Stomach (tissue), 19 donors: ENCODE measurements at places on chromosomes 12 and 14.

GRCh38 chr12:58285551-58285950, 344.2 kb downstream of the ATP23 start:
- DNase-seq, result no peak

DNA sequence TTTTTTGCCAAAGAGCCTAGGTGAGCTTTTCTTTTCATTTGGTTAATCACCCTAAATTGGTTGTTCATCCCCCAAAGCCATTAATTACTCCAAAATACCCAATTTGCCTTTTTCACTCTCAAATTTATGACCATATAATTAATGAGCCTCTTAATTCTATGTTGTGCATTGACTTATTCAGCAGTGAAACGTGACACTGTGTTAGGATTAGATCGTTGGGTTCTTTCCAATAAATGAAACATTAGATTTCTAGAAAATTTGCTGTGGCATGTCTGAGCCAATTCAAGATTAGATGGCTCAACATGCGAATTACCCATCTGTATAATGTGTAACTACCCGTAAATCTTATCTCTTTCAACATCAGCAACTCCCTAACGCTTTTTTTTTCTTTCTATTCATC, 273.4 kb downstream of the BMP4 start:
- no peak for DNase-seq

GRCh38 chr12:68420225-68421010, 88.3 kb upstream of the MDM1 start:
- DNase-seq, result peak; percentile 53

- DNase-seq, result no peak
Observed at GRCh38 chr12:98456041-98456440, 59.3 kb upstream of the TMPO start.

GRCh38 chr14:35883677-35884293, 57.6 kb downstream of the BRMS1L start:
- DNase-seq, result peak; percentile 54

DNA sequence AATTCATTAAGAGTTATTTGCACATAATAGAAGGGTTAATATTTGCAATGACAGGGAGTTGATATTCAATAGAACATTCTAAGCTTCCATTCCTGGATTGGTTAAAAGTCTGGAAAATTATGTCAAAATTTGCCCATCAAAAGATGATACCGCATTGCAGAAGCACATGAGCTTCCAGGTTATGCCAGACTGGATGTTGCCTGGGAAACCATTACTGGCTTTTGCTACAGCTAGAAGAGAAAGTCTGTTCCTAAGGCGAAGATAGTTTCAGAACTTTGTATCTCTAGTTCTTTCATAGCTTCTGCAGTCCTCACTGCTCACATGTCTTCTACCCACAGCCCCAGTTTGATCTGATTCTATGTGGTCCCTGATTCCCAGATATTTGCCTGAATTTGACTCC, 122.4 kb upstream of the AMIGO2 start:
- no peak for DNase-seq

GRCh38 chr14:21997300-21997699, 323.7 kb upstream of the OR4E1 start:
- DNase-seq, result peak; percentile 53

GRCh38 chr12:77795699-77796098, 35.0 kb upstream of the NAV3 start:
- DNase-seq, result no peak

DNA sequence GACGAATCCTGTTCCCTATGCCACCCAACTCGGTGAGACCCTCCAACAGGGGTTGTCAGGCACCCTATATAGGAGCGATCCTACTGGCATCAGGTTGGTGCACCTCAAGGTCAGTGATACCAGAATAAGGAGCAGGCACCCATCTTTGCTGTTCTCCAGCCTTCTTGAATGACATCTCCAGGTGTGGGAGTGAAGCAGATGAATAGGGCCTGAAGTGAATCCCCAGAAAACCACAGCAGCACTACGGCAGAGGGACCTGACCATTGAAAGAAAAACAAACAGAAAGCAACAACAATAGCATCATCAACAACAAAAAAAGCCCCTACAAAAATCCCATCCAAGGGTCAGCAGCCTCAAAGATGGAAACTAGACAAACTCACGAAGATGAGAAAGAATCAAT, 445.2 kb upstream of the ATP2B1 start:
- no peak for DNase-seq

DNA sequence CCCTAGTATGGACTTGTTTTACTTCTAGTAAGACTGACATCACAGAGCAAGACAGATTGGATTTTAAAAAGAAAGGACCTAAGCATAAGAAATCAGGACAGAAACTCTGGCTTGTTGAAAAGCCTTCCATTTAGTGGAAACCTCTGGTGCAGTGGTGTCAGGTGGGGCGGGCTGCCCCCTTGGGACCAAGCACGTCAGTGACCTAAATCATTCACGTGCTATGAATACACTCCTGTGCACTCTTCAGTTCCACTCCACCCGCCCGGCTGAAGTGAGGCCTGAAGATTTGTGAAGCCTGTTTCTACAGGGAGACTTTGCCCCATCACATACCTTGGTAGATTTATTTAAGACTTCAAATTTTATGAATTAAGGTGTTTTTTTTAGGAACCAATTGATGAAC, 58.2 kb upstream of the STRN3 start:
- no peak for DNase-seq

DNA sequence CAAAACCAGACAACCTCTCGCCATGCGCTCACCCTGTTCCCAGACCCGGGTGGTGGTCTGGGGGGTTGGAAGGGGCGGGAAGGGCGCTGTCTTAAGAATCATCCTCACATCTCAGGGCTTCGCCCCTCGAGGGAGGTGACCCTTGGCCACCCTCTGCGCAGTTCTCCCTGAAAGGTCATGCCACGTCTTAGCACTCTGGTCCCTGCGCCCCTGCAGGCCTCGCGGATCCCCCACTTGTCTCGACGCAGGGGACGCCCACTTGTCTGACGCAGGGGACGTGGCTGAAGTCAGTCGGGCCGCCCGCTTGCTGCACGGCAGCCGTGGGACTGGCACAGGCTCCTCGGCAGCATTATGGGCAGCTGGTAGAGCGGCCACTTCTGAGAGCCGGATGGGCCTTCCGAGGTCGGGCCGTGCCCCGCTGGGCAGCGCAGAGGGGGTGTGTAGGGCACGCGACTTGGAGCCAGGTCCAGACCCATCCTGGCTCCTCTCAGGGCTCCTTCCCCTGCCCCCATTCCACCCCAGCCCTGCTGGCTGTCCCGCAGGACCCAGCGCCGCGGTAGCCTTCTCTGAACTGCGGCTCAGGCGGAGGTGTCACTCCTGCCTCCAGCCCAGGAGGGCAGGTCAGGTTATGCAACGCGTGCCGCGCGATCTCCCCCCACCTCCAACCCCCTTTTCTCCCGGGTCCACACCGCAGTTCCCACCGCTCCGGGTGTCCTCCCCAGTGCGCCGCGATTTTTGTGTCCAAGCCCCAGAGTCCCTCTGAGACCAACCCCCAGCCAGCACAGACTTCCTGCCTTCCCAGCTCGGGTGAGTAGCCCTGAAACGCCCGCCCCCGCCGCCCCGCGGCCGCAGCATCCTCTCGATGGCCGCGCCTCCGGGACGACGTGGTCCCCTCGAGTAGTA, 40.9 kb upstream of the CAPRIN2 start:
- DNase-seq, result peak; percentile 37

- no peak for DNase-seq
Observed at GRCh38 chr12:51813931-51814310, 34.6 kb downstream of the FIGNL2 start.

DNA sequence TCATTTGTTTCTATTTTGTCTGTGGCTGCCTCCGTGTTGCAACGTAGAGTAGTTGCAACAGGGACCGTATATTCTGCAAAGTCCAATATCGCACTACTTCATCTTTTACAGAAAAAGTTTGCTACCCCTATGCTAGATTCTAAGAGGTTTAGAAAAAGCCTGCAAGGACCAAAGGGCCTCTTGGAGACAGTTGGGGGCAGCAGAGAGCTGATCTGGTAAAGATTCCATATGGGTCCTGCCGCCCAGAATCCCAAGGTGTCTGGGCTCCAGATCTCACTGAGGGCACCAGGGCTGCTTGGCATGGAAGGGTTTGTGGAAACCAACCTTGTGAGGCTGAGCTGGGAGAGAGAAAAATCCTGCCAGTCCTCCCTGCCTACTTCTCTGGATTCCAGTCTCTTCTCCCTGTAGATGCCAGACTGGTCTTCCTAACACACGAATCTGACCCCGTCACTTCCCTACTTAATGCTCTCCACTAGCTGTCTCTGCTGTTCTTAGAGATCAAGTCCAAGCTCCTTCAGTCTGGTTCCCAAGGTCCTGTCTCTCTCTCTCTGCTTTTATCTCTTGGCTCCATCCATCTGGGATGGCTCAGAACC, 74.6 kb downstream of the GLRX5 start:
- DNase-seq, result peak; percentile 69

GRCh38 chr12:58765076-58765475, 155.2 kb downstream of the LRIG3 start:
- no peak for DNase-seq

DNA sequence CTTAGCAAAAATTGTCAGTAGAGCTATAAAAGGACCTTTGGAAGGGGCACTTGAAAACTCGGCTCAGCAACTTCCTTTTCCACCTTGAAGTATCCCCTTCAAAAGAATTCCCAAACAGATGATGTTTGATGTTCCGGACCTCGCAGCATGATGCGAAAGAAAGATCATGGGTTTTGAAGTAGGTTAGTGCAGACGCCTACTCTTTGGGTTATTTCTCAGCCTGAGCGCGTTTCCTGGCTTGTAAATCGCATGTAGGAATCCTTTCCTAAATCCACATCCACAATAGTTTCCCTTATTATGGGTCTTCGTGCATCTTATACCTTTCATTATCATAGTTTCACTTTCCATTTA, 584 bp upstream of the NEDD1 start:
- no peak for DNase-seq

DNA sequence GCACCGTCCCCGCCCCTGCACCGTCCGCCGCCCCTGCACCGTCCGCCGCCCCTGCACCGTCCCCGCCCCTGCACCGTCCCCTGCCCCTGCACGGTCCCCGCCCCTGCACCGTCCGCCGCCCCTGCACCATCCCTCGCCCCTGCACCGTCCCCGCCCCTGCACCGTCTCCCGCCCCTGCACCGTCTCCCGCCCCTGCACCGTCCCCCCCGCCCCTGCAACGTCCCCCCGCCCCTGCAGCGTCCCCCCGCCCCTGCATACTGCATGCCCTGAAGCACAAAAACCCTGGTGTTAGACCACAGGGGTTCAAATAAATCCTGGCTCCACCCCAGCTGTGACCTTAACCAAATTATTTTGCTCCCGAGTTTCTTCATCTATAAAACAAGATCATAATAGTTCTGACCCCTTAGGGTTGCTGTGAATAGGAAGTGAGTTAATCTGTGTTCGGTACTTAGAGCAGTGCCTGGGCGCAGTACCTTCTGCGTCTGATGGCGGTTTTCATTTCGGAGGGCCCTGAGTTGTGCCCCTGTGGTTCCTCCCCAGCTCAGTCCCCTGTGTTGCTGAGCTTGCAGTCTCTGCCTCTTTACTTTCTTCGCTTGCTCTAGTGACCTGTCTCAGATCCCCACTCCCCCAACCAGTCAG, 38.1 kb downstream of the ESRRB start:
- DNase-seq, result no peak

DNA sequence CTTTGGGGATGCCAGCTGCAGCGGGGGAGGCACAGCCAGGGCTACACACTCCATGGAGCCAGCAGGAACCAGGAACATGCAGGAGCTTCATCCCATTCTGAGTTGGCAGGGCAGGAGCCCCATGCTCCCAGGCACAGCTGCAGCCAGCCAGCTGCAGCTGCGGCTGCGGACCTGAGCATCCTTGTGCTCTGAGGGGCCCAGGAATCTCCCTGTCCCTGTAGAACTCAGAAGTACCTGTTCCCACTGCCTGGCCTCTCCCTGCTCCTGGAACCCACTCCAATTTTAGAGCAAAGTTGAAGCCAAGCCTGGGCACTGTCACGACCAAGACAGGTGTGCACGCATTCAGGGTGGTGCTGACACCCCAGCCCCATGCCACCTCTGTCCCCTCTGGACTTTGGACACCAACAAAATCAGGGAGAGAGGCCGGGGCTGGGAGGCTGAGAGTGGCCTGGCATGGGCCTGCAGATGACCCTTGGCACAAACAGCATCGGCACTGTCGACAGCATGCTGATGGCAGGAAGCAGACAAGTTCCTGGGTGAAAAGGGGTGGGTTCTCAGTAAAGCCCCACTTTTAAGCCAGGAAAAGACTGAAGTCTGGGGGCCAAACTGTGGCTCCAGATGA, 257.3 kb upstream of the LRFN5 start:
- no peak for DNase-seq

DNA sequence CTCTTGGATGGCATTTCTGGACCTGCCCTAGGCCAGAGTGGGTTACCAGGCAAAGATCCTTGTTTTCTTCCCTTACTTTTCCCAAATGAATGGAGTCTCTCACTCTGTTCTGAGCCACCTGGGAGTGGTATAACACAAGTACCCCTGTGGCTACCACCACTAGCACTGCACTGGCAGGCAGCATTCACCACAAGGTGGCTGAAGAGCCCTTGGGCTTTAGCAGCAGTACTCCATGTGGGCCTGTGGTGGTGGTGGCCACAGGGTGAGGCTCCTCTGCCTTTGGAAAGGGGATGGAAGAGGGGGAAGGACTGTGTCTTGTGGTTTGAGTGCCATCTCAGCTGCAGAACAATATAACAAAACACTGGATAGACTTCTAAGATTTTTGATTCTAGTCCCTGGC, 38.1 kb upstream of the LMNTD1 start:
- no peak for DNase-seq

- no peak for DNase-seq
Observed at GRCh38 chr12:109496306-109496705, 18.9 kb downstream of the UBE3B start.

DNA sequence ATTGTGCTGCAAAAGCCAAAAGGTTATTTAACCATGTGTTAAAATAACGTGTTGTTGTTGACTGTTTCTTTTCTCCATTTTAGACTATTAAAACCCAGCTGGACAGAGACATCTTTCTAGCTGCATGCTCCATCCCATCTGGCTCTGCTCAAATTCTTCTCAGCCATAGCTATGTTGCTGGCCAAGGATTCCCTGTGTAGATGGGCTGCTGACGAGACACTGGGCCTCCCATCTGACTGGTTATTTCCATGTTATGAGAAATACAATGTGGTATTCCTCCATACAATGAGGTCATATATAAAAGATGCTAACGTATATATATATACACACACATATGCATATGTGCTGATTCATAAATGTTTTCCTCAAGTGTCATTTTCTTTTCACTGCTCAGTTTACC, 30.1 kb downstream of the MED13L start:
- DNase-seq, result peak; percentile 81

DNA sequence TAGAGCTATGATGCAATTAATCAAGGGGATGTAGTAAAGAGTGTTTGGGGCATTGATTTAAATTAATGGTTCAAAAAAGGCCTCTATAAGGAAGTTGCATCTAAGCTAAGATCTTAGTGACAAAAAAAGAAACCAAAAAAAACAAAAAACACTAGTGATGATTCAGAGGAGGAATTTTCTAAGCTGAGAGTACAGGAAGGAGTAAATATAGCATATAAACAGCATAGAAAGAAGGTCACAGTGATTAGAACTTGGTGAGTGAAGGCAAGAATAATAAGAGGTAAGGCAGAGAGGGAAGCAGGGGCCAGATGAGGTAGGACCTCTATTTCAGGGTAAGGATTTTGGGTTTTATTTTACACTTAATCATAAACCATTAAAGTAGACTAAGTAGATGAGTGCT, 48.0 kb upstream of the PDZRN4 start:
- no peak for DNase-seq

- no peak for DNase-seq
Observed at GRCh38 chr14:75554482-75554881, 23.9 kb upstream of the FLVCR2 start.
